Stimulated activated CD4-positive, alpha-beta T cell treated with anti-CD3 and anti-CD28 coated beads, Interleukin-1b, Interleukin-23, amount 100 ng/mL, for 48 hours (primary cell): ENCODE measurements at places on chromosomes 2 and 18.

DNA sequence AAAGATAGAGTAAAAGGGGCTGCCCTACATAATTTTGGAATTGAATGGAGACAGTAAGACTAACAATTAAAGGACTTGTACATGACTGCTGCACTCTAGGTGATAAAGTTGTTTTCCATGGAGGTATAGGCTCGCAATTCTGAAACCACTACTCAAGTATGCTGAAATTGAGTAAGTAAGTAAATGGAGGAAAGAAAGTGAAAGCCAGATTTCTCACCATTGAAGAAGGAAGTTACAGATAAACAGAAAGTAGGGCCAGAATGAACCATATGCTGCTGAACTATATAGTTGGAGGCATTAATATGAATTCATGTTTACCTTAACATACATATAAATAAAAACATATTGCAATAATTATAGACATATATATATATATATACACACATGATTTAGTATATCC lies 225.7 kb upstream of the ST6GAL2 start:
- DNase-seq = no peak

- no peak for DNase-seq
Measured at GRCh38 chr2:11716689-11717321, 29.6 kb upstream of the LPIN1 start.

DNA sequence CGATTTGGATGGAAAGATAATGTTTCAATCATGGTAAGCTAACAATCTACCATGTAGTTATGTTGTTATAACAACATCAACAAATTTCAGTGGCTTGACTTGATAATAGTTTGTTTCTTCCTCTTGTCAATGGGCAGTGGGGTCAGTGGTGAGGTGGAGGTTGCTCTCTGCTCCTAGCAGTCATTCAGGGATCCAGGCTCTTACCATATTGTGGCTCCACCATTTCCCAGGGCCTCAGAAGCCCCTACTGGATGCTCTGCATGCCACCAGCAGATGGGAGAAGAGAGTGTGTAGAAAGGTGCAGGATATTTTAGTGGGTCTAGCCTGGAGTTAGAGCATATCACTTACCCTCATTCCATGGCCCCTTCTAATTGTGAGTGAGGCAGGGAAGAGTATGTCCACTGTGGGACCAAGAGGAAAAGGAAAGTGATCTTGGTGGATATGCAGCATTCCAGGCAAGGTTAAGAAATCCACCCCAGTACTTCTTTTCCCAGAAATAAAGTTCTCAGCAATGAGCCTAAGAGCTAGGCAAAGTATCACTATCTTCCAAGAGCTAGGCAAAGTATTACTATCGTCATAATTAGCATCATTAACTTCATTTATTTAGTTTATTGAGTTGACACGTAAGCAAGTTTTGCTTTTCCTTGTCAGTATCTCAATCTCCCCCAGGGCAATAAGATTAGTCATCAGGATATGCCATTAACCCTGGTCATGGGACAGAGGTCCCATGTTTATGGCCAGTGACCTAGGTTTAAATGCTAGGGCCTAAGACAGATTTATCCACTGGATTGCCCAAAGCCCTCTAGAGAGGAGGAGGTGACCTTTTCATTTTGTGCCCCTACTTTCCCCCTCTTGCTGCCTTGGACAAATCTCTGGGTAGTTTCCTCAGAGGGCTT lies 4.2 kb upstream of the IWS1 start:
- no peak for DNase-seq

- no peak for DNase-seq
Measured at GRCh38 chr18:70219688-70220087, 14.2 kb upstream of the RTTN start.

DNA sequence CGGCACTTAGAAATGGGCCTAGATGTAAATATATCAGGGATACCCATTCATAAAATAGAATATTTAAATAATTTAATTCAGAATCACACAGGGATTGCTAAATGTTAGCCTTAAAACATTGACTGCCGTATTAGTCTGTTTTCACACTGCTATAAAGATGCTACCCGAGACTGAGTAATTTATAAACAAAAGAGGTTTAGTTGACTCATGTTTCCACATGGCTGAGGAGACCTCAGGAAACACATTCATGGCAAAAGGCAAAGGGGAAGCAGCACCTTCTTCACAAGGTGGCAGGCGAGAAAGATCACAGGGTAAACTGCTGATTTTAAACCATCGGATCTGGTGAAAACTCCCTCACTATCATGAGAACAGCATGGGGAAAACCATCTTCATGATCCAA lies 223.6 kb upstream of the GULP1 start:
- no peak for DNase-seq

GRCh38 chr2:63814114-63814513 lies 27.6 kb upstream of the UGP2 start:
- no peak for DNase-seq

DNA sequence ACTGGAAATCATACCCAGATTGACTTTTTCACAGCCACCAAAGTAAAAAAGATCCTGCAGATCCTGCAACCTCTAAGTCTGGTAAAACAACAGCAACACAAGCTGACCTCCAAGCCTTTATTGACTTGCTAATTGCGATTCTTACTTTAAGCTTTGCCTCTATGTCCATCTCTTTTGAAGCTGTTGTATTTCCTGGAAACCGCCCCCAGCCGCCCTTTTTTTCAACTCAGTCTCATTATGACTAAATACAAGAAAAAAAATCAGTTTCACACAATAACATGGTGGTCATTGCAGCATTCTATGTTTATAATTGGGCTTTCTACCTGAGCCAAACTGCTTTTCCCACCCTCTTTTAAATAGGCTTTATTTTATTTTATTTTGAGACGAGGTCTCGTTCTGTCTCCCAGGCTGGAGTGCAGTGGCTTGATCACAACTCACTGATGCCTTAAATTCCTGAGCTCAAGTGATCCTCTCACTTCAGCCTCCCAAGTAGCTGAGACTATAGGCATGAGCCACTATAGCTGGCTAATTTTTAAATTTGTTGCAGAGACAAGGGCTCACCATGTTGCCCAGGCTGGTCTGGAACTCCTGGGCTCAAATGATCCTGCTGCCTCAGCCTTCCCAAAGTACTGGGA lies 76.2 kb downstream of the MOGAT1 start:
- peak; percentile 17 for DNase-seq

- no peak for DNase-seq
Measured at GRCh38 chr2:166170356-166170755, 42.5 kb upstream of the SCN1A start.

DNA sequence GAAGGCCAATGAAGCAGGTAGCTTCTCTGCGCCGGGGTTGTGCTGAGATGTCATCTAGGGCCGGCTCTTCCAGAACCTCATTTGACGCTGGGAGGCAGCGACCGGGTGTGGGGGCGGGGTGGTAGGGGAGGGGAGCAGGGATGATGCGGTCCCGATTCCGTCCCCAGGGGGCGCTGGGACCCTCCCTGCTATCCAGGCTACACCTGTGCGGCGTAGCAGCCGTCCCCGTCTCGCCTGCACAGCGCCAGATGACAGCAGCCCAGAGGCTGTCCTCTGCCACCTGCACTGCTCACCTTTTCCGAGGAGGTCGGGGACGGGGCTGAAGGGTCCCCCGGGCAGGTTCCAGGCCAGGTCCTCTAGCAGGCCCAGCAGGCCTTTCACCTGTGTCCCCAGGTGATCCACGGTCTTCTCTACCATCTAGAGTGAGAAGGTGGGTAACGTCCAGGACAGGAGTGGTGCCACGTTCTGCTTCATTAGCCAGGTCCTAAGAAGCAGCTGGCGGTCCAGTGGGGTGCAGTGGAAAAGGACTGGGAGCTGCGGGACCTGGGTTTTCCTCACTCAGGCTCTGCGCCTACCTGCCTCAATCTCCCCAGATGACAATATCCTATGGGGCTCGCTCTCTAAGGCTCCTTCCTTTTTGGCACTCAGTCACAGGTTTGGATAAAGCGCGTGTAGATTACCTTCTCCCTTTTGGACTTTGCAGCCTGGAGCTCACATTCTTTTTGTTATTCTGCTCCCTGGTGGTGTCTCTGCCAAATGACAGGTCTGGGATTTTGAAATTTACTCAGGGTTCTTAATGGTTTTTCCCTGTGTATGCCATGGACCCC lies 56.0 kb upstream of the RAB6C start:
- DNase-seq = peak; percentile 10

DNA sequence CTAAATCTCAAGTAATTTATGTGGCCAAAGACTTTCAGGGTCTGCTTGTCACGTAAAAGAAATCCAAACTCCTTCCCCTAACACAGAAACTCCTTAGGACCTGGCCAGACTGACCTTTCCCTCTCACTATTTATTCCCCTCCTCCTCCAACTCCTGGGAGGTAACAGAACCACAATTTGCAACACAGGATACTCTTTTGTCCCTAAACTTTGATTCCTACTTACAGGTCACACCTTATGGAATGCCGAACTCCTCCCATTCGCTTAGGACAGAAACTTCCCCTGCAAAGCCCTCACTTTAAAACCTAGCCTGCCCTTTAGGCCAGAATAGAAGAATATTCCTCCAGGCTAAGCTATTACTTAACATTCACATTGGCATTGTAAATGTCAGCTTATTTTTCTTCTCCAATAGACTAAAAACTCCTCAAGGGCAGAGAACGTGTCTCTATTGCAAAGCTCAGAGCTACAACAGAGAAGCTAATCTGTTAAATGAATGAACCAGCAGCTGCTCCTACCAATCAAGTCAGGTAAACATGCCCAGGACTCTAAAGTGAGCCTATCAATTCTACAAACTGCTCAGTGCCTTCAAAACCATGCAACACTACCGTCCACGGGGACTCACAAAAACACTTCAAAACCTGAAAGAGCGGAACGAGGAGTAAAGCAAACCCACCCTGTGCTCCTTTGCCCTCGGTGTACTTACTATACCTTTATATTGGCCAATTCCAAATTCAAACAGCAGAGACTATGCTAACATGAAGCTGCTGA lies 6.1 kb downstream of the INO80D start:
- no peak for DNase-seq

- no peak for DNase-seq
Measured at GRCh38 chr2:166360906-166361305, 14.8 kb downstream of the SCN9A start.

DNA sequence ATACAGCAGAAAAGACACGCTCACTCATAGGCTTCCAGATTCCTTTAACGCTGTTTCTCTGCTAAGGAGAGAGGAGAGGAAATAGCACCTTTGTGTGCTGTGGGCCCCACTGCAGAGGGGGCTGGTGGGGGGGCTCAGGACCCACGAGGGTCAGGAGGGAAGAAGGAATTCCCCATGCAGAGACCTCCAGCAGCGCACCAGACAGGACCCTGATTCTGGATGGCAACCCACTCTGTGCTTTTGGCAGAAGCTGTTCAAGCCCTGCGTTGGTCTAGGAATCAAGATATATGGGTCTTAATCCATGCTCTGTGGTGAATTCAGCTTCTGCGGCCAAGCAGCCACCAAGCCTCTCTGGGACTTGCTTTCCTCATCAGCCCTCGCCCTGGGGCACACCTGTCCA lies 31.0 kb downstream of the MYCN start:
- no peak for DNase-seq

- DNase-seq = no peak
Measured at GRCh38 chr2:147485210-147485851, 359.5 kb upstream of the ACVR2A start.

- no peak for DNase-seq
Measured at GRCh38 chr2:100278986-100279385, 43.3 kb downstream of the LONRF2 start.

GRCh38 chr18:68427951-68428401 lies 286.9 kb downstream of the TMX3 start:
- no peak for DNase-seq

DNA sequence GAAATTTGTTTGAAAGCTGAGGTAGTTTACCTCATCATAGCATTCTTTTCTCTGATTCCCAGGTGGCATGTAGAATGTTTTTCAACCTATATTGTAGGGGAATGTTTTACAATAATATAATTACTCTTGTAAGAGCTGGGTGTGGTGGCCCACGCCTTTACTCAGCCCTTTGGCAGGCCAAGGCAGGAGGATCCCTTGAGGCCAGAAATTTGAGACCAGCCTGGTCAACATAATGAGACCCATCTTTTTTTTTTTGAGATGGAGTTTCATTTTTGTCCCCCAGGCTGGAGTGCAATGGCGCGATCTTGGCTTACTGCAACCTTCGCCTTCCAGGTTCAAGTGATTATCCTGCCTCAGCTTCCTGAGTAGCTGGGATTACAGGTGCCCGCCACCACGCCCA lies 3.6 kb downstream of the USP39 start:
- DNase-seq = no peak

DNA sequence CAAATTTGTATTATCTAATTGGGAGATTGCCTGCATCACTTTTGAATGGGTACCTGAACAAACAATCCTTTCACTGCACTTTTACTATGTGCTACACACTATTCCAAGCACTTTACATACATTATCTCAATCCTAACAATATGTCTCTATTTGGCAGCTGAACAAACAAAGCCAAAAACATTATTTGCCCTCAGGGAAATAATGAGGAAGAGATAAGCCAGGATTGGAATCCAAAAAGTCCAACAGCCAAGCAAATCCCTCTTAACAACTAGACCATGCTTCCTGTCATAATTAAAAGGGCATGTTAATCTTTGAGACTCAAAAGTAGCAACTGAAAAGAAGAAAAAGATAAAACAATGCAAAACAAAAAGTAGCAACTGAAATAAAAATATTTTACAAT lies 32.1 kb downstream of the RPRD1A start:
- no peak for DNase-seq

DNA sequence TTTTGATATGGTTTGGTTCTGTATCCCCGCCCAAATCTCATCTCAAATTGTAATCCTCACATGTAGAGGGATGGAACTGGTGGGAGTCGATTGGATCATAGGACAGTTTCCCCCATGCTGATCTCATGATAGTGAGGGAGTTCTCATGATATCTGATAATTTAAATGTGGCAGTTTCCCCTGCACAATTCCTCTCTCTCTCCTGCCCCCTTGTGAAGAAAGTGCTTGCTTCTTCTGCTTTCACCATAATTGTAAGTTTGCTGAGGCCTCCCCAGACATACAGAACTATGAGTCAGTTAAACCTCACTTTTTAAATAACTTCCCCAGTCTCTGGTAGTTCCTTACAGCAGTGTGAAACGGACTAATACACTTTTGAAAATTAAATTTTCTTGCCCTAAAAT lies 12.3 kb upstream of the KCNJ3 start:
- DNase-seq = no peak

GRCh38 chr18:36488131-36488530 lies 190.6 kb downstream of the FHOD3 start:
- no peak for DNase-seq

GRCh38 chr2:9763356-9764152 lies 79.7 kb upstream of the TAF1B start:
- peak; percentile 51 for DNase-seq

GRCh38 chr2:173962031-173962430 lies 3.1 kb downstream of the SP3 start:
- DNase-seq = no peak
